T1000 (cell line): ENCODE measurements at places on chromosomes 12 and 14.

DNA sequence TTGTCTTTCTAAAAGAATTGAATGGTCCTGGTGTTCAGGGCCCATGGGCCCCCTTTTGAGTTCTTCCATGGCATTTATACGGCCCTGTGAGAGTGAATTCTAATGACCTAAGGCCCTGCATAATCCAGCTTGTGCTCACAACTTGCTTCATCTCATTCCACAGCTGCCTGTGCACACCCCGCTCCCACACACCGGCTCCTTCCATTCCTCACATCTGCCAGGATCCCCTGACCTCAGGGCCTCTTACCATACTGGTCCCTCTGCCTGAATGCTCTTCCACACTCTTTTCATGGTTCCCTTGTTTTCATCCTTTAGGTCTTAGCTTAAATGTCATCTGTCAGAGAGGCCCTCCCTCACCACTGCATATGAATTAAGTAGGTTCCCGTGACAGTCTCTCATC, 49.5 kb upstream of the EGLN3 start:
- no peak for DNase-seq

DNA sequence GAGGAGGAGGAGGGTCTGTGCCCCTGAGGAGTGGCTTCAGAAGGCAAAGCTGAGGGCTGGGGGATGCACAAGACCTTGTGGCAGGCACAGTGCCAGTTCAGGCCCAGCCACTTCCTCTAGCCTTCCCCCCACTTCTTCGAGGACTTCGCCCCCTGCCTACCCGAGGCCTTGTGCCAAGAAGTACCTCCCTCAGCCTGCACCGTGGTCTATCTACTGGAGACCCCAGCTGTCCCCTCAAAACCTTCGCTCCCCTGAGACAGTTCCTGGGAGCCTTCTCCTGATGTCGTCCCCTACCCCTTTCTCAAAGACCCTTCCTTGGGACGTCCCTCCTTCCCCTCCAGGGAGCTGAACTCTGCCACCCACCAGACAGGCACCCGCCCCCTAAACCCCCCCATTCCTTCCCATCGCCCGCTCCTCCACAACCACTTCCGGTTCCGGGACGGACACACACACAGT, 604 bp downstream of the ZNF384 start:
- no peak for DNase-seq

DNA sequence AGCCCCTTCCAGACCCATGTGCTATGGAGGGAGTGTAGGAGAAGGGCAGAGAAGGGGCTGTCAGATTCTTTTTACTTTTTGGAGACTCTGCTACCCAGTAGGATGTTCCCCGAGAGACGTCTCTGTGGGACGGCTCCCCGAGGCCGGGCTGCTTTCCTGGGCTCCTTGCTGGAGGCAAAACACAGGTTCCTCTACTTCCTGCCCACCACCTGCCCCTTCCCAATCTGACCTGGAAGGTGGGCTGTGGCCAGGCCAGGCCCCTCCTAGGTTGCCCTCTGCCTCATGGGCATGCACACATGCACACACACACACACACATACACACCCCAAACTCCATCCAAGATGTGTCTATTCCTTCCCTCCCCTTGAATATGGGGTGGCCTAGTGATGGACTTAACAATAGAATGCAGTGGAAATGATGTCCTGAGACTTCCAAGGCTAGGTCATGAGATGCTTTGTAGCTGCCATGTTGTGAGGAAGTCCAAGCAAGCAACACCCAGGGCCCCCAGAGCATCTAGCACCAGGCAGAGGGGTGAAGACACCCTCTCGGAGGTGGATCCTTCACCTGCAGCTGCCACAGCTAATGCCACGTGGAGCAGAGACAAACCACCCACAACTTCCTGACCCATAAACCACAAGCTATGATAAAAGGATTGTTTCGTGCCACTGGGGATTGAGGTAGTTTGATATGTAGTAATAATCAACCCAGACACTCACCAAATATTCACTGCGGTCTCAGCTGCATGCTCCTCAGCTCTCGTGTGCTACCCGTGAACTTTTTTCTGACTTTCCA, 1.6 kb upstream of the ASB2 start:
- no peak for DNase-seq

GRCh38 chr12:70049596-70050360, 193.5 kb upstream of the CNOT2 start:
- DNase-seq, result no peak

- no peak for DNase-seq
Observed at GRCh38 chr12:29970501-29970900, 186.8 kb upstream of the TMTC1 start.

- DNase-seq, result no peak
Observed at GRCh38 chr14:61632807-61633206, 62.5 kb upstream of the HIF1A start.

GRCh38 chr14:23404331-23404900, 3.7 kb downstream of the MYH6 start:
- DNase-seq, result no peak

- DNase-seq, result no peak
Observed at GRCh38 chr12:91240386-91241095, 57.9 kb upstream of the DCN start.
